ENCODE measurements at places on chromosomes 12 and 14. TPM values are rescaled to one million over a fixed set of nuclear protein-coding genes. Genes with fewer than 3 reads are reported as not detected.

- H3K36me3 ChIP-seq = no peaks in the 10 kb centered on the region
- no peaks in the 10 kb centered on the region for H3K27me3 ChIP-seq
- H3K4me3 ChIP-seq = no peak overlapping the region
- peak overlapping the region; percentile 9 for H3K27ac ChIP-seq
- peaks cover 7% of the 10 kb centered on the region for H3K4me1 ChIP-seq
Measured at GRCh38 chr12:24496755-24497154, 452.1 kb downstream of the BCAT1 start.

DNA sequence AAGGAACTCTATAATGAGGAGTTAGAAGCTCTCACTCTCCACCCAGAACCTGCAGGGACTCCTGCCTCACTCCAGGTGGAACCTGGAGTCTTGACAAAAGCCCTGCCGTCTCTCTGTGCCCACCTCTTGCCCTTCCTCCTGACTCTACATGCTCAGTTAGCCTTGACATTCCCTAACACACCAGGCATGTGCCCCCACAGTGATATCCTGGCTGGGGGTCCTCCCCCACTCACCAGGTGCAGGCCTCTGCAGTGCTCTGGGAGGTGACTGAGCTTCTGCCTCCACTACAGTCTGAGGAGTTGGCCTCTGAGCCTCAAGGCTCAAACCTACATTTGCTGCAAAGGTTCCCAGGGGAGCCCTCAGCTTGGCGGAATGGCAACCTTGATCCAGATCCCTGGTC lies 300.7 kb downstream of the ADGRD1 start:
- no peak overlapping the region for H3K27ac ChIP-seq
- DNase-seq = no peak
- no peak overlapping the region for H3K4me3 ChIP-seq
- no peaks in the 10 kb centered on the region for H3K36me3 ChIP-seq
- H3K4me1 ChIP-seq = no peaks in the 10 kb centered on the region
- no peaks in the 10 kb centered on the region for H3K27me3 ChIP-seq

- no peak overlapping the region for H3K4me3 ChIP-seq
- H3K4me1 ChIP-seq = no peaks in the 10 kb centered on the region
- no peaks in the 10 kb centered on the region for H3K36me3 ChIP-seq
- DNase-seq = no peak
- no peak overlapping the region for H3K27ac ChIP-seq
Measured at GRCh38 chr14:103161054-103161397, 37.8 kb downstream of the TNFAIP2 start.

- no peak overlapping the region for H3K27ac ChIP-seq
- no peaks in the 10 kb centered on the region for H3K27me3 ChIP-seq
- H3K4me1 ChIP-seq = peaks cover 35% of the 10 kb centered on the region
- H3K4me3 ChIP-seq = no peak overlapping the region
- H3K36me3 ChIP-seq = peaks cover 17% of the 10 kb centered on the region
- no peak for DNase-seq
Measured at GRCh38 chr12:49818241-49818895, 9.8 kb downstream of the NCKAP5L start.

ASB2 gene
- 115 TPM for total RNA-seq

TMEM132D gene
- total RNA-seq = not detected
